ENCODE measurements at places on chromosomes 13 and 19. TPM values are rescaled to one million over a fixed set of nuclear protein-coding genes. Genes with fewer than 3 reads are reported as not detected.
A peak's percentile ranks its signal among the peaks of the same experiment; 100 is the strongest.

DNA sequence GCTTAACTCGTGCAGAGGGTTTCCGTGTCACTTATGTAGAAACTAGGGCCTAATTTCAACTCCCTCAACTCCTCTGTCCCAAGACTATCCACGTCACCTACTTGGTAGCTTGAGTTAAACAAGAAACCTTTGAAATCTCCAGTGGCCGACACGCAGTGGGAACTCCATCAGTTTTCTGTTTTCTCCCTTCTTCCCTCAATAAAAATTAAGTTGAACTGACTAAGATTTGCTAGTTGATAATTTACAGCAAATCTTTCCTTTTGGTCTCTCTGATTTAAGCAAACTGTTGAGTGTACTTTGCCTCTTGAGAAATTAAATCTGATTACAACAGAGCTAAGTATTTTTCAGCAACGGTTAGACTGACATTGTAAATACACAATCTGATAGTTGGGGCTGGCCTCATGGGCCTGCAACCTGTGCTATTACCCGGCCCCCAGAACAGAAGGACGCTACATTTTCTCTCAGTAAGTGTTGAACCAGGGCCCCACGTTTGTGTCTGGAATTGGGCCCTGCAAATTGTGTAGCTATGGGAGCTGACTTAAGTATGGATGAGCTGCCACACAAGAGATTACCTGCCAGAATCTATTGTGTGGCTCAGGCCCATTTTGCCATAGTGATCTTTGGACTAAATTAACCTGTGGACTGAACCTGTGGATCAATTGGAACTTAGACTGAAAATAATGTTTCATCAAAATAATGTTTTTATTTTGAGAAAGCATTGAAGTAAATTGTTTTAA is 708 bp upstream of the ESD start:
- no peak for DNase-seq

The ZNF285 gene
- total RNA-seq = 3.0 TPM

The SGCG gene
- total RNA-seq = 81.7 TPM

The ADAT3 gene
- total RNA-seq = 2.1 TPM

DNA sequence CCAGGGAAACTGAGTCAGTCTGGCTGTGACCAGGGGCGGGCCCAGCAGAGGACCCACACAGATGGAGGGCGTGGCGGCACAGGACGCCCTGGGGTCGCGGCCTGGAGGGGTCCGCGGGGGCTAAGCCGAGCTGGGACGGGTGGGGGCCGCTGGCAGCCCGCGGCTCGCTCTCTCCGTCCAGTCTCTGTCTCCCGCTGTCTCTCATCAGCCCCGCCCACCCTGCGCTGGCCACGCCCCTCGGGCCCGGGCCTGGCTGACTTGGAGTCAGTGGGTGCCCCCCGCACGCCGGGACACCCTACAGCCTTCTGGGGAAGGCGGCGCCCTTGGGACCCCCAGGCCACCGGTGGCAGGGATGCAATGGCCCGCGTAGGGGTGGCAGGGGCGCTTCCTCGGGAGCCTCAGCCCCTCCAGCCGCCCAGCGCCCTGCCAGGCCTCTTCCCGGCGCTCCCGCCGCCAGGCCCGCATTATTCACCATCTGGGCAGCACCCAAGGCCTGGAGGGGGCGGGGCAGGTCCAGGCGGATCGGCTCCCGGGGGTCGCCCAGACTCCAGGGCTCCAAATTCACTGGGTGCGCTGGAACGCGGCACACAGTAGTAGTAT is at the start of gene TBXA2R:
TBXA2R (minus strand) TSS at position 186 of the 600 bp plus-strand sequence. CDS start 6,241 bp downstream, outside the sequence.
- DNase-seq = peak; percentile 88

- DNase-seq = no peak
Observed at GRCh38 chr13:40814803-40815202, 25.4 kb downstream of the SLC25A15 start.

DNA sequence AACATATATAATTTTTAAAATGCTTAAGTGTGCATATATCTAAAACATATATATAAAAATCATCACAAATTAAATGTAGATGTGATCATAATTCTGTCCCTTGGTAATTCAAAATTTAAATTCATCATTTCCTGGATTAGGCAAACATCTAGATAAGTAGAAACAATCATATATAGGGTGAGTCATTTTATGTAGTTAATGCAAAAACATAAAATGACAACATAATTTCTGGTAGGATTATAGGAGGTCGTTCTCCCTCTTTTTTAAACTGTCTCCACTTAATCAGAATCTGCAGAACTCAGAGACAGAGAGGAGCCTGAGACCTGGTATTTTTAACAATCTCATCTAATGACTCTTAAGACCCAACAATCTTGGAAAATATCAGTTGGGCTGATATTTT is 333.4 kb downstream of the KCTD12 start:
- DNase-seq = no peak

- DNase-seq = no peak
Observed at GRCh38 chr13:51066091-51066831, 44.8 kb downstream of the C13orf42 start.

The MAP3K10 gene
- total RNA-seq = 17.6 TPM

- no peak for DNase-seq
Observed at GRCh38 chr19:3381701-3382372, 15.5 kb downstream of the NFIC start.

DNA sequence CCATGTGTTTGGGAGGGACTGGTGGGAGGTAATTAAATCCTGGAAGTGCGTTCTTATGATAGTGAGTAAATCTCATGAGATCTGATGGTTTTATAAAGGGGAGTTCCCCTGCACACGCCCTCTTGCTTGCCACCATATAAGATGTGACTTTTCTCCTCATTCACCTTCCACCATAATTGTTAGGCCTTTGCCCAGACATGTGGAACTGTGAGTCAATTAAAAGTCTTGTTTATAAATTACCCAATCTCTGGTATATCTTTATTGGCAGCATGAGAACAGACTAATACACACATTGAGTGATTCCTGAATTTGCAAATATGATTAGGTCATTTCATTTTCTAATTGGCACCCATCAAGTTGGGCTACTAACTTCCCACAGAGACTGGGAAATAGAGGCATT is 977.2 kb downstream of the SLITRK1 start:
- DNase-seq = no peak

- DNase-seq = no peak
Observed at GRCh38 chr19:27821418-27822018, 1391.4 kb downstream of the UQCRFS1 start.

DNA sequence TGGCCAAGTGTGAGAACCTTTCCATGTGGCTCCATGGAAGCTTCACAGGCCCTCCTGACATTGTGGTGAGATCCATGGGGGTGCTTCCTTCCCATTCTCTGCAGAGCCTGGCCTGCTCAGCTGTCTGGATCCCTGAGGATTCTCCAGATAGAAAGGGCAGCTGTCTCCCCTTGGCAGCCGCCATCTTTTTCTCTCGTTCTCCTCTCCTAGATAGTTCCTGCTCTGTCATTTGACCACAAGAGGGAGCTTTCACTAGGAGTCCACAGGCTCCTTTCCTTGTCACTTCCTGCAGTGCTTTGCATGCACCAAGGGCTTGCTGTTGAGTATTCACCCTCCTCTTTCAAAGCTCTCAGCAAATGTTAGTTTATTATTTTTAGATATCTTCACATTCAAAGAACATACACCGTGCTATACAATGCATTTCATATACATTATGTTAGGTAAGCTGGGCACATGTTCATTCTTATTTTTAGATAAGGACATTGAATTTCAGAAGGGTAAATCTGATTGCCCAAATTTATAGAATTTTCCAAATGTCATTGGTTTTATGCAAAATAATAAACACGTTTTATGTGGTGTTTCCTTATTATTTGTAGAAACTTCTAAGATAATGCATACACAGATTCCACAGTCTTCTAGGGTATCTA is 133.2 kb downstream of the FRY start:
- no peak for DNase-seq

The DPP9 gene
- total RNA-seq = 39.0 TPM

GRCh38 chr13:43544011-43544410 is 242.8 kb downstream of the ENOX1 start:
- DNase-seq = no peak

DNA sequence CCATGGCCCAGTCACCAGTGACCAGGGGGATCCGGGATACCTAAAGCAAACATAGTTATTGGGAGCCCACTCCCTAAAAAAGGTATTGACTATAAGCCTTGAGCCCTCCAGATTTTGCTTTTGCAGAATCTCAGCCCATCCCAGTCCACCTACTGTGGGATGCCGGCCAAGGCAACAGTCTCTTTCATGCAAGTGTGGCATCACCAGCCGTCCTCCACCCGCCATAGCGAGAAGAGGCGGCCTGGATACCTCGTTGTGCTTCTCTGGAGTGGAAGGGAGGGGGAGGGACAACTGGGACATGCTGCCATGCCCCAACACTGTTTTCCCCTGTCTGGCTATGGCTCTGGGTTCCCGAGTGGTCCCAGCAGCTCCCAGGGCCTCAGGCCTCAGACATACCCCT is 123.4 kb downstream of the DPF1 start:
- no peak for DNase-seq

The OR4F17 gene
- not detected for total RNA-seq

DNA sequence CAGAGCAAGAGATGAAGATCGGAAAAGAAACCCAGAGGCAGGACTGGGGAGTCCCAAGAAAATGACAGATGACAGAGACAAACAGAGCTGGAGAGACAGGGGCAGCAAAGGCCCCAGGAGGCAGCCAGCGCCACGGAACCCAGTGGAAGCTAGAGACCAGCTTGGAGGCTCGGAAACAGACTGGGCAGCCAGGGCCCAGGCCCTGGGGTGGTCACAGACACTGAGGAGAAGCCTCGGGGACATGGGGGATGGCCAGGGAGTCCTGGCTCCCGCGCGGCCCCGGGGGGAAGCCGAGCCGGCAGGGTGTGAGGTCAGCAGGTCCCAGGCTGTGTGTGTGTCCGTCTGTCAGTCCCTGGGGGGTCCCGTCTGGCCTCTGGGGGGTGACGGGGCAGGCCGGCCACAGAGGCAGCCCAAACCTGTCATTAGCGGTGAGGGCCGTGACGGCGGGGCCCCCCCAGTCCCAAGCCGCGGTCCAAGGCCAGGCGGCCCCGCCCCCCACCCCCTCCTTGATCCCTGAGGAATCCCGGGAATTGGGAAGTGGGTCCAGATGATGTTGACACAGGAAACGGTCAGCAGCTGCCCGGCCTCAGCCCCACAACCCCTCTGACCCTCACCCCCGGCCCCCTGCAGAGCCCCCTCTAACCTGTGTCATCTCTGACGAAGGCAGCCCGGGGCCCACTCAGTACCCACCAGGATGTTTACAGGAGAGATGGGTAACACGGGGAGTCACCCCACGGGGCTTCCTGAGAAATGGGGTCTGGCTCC is 2.5 kb upstream of the TMEM190 start:
- no peak for DNase-seq

The ZNF813 gene
- total RNA-seq = 0.75 TPM

DNA sequence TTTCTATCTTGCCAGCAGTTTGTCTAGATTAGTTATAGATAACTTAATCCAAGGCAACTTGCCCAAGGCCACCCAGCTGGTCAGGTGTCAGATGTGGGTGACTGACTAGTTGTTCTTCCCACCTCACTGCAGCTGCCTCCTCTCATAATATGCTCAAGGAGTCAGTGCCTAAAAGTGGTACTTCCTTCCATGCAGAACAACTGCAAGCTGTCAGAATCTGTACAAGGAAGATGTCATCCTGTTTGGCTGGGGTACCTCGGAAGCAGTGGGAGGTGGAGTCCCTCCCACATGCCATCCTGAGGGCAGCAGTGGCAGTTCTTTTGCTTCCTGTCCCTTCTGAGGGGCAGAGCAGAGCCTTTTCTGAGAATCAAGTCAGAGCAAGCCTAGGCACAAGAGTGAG is 193.2 kb upstream of the RFC3 start:
- DNase-seq = no peak

GRCh38 chr13:98133946-98134345 is 8.9 kb upstream of the FARP1 start:
- no peak for DNase-seq

DNA sequence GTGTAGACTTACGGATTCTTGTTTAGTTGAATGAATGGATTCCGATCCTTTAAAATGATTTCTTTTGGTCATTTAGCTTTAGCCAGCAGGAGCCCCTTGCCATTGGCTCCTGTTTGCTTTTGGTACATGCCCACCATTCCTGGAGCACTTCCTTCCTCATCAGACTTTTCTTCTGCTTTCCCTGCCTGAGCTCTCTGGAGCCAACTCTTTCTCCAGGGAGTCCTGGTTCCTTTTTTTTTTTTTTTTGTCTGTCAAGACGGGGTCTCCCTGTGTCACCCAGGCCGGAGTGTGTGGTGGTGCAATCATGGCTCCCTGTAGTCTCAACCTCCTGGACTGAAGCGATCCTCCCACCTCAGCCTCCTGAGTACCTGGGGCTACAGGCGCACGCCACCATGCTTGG is 37.8 kb downstream of the SMARCA4 start:
- no peak for DNase-seq

DNA sequence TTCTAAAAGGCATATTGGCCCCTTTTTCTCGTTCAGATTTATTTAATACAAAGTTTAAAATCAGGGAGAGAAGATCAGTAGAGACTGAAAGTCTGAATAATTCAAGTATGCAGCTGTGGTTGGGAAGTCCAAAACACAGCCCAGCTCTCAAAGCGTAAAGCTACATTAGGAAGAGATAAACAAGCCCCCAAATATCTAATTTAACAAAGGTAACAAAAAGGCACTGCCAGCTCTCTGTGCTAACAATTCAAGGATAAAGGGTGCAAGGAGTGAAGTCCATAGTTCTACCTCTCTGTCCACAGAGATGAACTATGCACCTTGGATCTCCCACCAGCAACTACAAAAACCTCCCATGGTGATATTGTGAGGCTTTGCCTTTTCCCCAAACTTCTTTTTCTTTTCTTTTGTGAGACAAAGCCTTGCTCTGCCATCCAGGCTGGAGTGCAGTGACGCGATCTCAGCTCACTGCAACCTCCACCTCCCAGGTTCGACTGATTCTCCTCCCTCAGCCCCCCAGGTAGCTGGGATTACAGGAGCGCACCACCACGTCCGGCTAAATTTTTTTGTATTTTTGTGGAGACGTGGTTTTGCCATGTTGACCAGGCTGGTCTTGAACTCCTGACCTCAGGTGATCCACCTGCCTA is 104.4 kb downstream of the LHFPL6 start:
- DNase-seq = no peak

- peak; percentile 89 for DNase-seq
Observed at GRCh38 chr19:2982983-2983350, 5.6 kb downstream of the TLE6 start.

DNA sequence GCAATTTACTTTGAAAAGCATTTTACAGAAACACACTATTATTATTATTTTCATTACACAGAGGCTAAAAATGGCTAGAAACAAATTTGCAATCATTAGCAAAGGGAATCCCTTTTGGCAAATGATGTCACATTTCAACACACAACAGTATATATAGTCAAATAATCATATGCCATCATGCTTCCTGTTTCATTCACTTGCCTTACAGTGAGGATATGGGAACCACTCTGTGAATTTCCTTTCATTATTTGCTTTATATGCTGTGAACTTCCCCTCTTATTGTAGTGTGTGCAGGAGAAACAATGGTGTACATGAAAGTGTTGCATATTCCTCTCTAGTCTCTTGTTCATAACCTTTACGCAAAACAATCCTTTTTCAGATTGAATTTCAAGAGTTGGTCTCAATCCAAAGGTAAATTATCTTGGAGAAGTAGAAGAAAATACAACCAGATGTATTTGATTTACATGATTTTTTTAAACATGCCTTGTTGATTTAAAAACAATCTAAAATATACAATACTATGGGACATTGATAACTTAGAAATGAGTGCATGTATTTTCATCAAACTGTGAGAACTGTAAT is 657.3 kb downstream of the EFNB2 start:
- DNase-seq = no peak

Measured in cardiac septum (tissue), 1 donor.